ENCODE measurements at places on chromosomes 7 and 10.

DNA sequence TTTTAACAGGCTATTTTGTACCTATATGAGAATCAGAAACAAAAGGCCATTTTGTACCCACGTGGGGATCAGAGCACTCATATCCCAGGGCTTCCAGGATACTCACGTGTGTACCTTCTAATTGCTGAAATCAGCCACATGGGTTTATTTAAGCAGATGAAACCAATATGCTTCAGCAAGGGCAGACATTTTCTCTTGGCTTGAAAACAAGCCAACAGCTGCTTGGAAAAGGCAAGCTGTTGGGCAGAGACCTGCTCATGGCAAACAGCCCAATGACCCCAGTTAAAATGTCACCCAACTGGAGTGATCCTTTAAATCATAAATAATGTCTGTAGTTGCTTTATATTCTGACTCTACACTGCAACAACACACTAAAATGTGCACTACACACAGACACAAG is 26.5 kb upstream of the TOMM7 start:
- no peak for DNase-seq

GRCh38 chr10:7445474-7446185 is 34.8 kb upstream of the SFMBT2 start:
- no peak for DNase-seq

GRCh38 chr10:52248697-52249306 is 65.3 kb upstream of the DKK1 start:
- DNase-seq = no peak

GRCh38 chr7:36315309-36315944 is 74.2 kb upstream of the ANLN start:
- no peak for DNase-seq

DNA sequence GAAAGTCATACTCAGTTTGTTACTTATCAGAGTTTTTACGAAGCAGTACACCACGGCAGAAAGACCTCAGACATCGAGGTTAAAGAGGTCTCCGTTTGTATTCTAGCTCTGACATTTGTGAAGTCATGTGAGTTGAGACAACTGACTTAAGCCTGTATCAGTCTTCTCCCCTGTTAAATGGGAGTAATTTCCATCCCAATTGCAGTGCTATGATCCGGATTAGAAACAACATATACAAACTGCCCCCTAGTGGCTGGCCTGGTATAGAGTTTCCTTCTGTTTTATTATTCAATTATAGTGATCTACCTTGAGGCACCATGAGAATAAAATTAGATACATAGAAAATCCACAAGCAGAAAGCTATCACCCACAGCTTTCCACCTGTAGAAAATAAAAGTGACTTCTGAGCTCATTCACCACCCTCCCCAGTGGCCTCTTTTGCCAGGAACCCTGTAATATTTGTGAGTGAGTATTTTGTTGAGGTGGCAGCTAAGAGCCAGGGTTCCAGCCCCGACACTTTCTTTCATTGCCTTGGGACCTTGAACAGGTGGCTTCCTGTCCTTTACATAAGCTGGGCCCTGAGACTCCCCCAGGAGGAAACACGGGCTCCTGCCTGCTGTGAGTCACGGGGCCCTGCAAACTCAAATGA is 607.2 kb upstream of the MGMT start:
- peak; percentile 51 for DNase-seq

DNA sequence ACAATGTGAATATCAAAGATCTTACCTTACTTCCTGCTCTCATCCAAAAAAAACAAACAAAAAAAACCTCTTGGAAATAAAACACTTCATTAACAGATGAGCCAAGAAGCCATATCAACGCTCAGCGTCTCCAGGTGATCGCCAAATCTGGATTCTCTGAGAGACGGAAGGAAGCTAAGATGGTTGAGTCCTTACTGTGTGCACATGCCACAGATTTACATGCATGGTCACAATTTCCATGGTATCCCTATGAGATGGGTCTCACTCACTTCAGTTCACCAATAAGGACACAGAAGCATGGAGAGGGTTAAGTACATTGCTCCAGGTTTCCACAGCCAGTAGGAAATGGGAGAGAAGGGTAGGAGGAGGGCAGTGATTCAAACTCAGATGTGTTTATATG is 1.0 kb downstream of the AOAH start:
- no peak for DNase-seq

GRCh38 chr10:60363187-60363586 is 26.5 kb downstream of the ANK3 start:
- DNase-seq = no peak

- DNase-seq = no peak
These were observed 19.6 kb downstream of the CUL2 start for GRCh38 chr10:35070521-35070920.
